Natural killer cell treated with Interleukin-12 subunit alpha and Interleukin-12 subunit beta and Interleukin-15 and Interleukin-18, amount 100 ng/mL, for 72 hours (primary cell): ENCODE measurements at places on chromosomes 5 and 9. TPM values are rescaled to one million over a fixed set of nuclear protein-coding genes. Genes with fewer than 3 reads are reported as not detected.

The PCDHB3 gene
- total RNA-seq = not detected

The DMRT3 gene
- not detected for total RNA-seq

The DYNC2I2 gene
- total RNA-seq = 62.6 TPM

The NR6A1 gene
- 2.0 TPM for total RNA-seq

The FOXI1 gene
- total RNA-seq = 0.25 TPM

The CYLC2 gene
- total RNA-seq = not detected

The SLC36A3 gene
- total RNA-seq = not detected

GRCh38 chr5:73336366-73336765 lies 112.2 kb downstream of the FOXD1 start:
- H3K27ac ChIP-seq = no peak overlapping the region
- H3K36me3 ChIP-seq = peaks cover 13% of the 10 kb centered on the region
- no peak for DNase-seq
- peaks cover 41% of the 10 kb centered on the region for H3K27me3 ChIP-seq
- H3K4me1 ChIP-seq = no peaks in the 10 kb centered on the region

- no peak for DNase-seq
- H3K36me3 ChIP-seq = peaks cover 15% of the 10 kb centered on the region
- H3K27me3 ChIP-seq = no peaks in the 10 kb centered on the region
- H3K4me1 ChIP-seq = peaks cover 2% of the 10 kb centered on the region
- H3K27ac ChIP-seq = no peak overlapping the region
Observed at GRCh38 chr9:29060041-29060440, 1486.8 kb upstream of the C9orf72 start.

GRCh38 chr9:24189986-24190385 lies 355.7 kb downstream of the IZUMO3 start:
- no peak overlapping the region for H3K27ac ChIP-seq
- peaks cover 24% of the 10 kb centered on the region for H3K36me3 ChIP-seq
- H3K4me3 ChIP-seq = no peak overlapping the region
- no peak for DNase-seq
- H3K27me3 ChIP-seq = no peaks in the 10 kb centered on the region

DNA sequence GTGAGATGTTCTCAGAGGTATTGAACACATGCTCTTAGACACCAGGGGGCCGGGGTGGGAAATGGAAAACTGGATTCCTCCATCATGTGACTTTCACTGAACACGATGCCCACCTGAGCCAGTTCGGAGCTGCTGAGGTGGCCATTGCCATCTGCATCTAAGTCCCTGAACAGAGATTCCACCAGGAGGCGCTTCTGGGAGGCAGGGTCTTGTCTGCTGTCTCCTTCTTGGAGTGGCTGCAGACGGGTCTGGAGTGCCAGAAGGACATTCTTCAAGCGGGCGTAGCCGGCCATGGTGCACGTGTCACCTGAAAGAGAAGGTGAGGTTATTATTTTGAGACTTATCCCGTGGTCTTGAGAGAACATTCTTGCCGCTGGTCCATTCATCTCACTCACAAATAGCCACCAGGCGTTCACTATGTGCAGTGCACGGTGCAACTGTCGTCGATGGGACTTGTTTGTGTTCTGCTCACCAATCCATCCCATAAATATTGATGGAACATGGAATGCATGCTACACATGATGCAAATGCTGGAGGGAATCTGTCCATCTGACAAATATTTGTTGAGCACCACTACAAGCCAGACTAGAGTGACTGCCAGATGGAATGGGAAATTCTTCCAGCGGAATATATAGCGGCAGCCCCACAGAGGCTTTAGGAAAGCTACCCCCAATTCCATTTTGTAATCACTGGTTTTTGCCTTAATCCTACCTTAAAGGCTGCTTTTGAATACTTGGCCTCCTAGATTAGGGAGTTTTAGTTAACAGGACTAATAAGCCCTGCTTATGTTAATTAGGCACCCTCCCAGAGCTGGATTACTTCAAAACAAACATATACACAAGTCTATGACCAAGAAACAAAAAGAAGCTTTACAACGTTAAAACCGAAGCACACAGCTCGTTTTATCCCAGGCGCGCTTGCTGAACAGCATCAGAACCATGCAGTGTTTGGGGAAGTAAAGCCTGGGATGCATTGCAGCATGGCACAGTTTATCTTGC lies 264.8 kb downstream of the HSPA4 start:
- no peak overlapping the region for H3K4me3 ChIP-seq
- peaks cover 3% of the 10 kb centered on the region for H3K4me1 ChIP-seq
- H3K36me3 ChIP-seq = no peaks in the 10 kb centered on the region

- H3K36me3 ChIP-seq = no peaks in the 10 kb centered on the region
- H3K27ac ChIP-seq = peak overlapping the region; percentile 55
- peak overlapping the region; percentile 28 for H3K4me3 ChIP-seq
- H3K4me1 ChIP-seq = peaks cover 12% of the 10 kb centered on the region
- DNase-seq = no peak
- no peaks in the 10 kb centered on the region for H3K27me3 ChIP-seq
Observed at GRCh38 chr5:174459832-174460448, 264.4 kb upstream of the MSX2 start.

- no peak overlapping the region for H3K27ac ChIP-seq
- no peaks in the 10 kb centered on the region for H3K4me1 ChIP-seq
- H3K4me3 ChIP-seq = no peak overlapping the region
- H3K27me3 ChIP-seq = peaks cover 33% of the 10 kb centered on the region
- DNase-seq = no peak
Observed at GRCh38 chr9:104974053-104974962, 46.4 kb upstream of the ABCA1 start.

- DNase-seq = no peak
- no peaks in the 10 kb centered on the region for H3K4me1 ChIP-seq
- no peak overlapping the region for H3K4me3 ChIP-seq
- no peaks in the 10 kb centered on the region for H3K36me3 ChIP-seq
- no peaks in the 10 kb centered on the region for H3K27me3 ChIP-seq
Observed at GRCh38 chr5:13558408-13558807, 386.1 kb downstream of the DNAH5 start.

GRCh38 chr5:78985116-78985724 lies at the start of gene ARSB:
Gene ARSB (minus strand): TSS chr5:78985310. CDS start chr5:78985248, 62 bp downstream.
- peaks cover 2% of the 10 kb centered on the region for H3K27me3 ChIP-seq
- H3K36me3 ChIP-seq = no peaks in the 10 kb centered on the region
- peak within 1 kb of the TSS; percentile 97 for H3K27ac ChIP-seq
- peak within 1 kb of the TSS; percentile 87 for H3K4me3 ChIP-seq
- H3K4me1 ChIP-seq = peaks cover 36% of the 10 kb centered on the region

- peaks cover 8% of the 10 kb centered on the region for H3K4me1 ChIP-seq
- DNase-seq = no peak
- H3K27ac ChIP-seq = no peak overlapping the region
Observed at GRCh38 chr9:134323741-134324358, 2.4 kb upstream of the RXRA start.

DNA sequence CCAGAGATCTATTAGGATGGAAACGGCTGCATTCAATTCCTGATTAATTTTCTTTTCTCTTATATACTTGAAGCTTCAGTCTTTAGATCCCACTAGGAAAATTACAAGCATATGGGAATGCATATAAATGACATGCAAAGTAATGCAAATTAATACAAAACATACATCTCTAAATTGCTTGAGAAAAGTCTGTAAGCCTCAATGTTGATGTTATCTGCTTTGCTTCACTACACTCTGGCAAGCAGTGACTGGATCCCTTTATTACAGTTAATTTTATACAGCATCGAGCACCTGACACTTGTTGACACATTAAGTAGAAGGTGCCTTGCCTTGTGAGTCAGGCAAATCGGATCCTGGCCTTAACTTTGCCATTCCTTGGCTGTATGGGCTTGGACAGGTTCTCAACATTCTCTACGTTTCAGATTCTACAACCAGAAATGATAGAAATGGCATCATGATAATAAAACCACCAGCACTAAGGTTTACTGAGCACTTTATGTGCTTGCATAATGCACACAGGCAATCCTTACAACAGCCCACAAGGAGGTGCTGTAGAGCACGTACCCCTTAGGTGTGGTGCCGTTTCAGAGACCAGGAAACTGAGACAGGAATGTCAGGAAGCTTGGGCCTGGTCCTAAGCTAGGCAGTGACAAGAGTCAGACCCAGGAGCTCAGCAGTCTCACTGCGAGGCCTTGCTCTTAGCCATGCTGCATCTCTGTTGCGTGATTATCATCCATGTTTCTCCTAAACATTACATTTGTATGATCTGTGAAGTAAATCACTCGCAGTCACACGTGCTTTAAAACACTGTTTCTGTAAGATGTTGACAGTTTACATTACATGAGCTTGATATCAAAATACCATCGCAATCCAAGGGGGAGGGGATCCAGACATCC lies 2.7 kb downstream of the GCNT4 start:
- no peaks in the 10 kb centered on the region for H3K36me3 ChIP-seq
- H3K4me3 ChIP-seq = peak overlapping the region; percentile 66
- H3K4me1 ChIP-seq = peaks cover 55% of the 10 kb centered on the region

DNA sequence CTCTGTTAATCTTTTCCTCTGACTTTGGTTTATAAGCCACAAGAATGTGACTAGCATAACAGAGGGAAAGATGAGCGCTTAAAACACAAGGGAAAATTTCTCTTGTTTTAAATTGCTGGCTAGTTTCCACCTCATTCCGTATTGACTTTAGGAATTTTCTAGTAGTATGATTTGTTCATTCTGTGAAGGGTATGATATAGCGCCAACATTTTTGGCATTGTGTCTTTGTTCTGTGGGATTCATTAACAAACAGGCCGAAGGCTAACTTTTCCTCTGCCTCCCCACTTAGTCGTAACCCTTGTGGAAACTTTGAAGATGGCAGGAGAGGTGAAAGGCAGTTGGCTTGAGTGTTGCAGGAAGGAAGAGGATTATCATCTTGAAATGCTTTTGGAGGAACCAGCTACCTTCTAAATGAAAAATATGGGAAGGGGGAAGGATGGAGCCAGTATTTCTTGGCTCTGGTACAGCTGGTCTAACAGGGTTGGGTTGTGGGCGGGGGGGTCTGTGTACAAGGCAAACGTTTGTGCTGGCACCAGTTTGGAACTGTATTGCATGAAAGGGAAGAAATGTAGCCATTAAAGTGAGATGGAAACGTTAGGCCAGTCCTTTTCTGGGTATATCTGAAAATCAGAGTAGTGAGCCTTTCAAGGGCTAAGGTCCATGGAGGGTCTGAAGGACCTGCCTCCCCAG lies 21.5 kb upstream of the DMRT2 start:
- H3K27ac ChIP-seq = no peak overlapping the region
- H3K4me3 ChIP-seq = no peak overlapping the region

DNA sequence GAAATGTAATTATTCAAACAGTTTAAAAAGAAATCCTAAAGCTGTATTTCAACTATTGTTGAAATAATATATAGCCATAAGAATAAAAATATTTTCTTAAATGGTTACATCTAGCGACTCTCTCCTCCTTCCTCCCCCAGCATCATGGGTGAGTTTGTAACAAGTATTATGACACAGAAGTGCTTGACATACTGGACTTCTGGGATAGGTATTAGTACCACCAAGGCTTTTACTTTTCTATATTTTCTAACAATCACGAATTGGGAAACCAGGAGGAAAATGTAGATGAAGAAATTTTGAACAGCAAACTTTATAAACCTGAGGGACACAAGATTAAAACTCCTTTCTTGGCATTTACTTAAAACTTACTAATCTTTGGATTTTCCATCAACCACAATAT lies 4.4 kb downstream of the RORB start:
- no peak overlapping the region for H3K27ac ChIP-seq
- peaks cover 27% of the 10 kb centered on the region for H3K27me3 ChIP-seq
- H3K4me3 ChIP-seq = no peak overlapping the region
- H3K4me1 ChIP-seq = peaks cover 30% of the 10 kb centered on the region
- no peak for DNase-seq
- no peaks in the 10 kb centered on the region for H3K36me3 ChIP-seq

- no peak for DNase-seq
- no peak overlapping the region for H3K27ac ChIP-seq
- H3K4me1 ChIP-seq = no peaks in the 10 kb centered on the region
Observed at GRCh38 chr9:101093620-101094019, 65.1 kb downstream of the PLPPR1 start.

DNA sequence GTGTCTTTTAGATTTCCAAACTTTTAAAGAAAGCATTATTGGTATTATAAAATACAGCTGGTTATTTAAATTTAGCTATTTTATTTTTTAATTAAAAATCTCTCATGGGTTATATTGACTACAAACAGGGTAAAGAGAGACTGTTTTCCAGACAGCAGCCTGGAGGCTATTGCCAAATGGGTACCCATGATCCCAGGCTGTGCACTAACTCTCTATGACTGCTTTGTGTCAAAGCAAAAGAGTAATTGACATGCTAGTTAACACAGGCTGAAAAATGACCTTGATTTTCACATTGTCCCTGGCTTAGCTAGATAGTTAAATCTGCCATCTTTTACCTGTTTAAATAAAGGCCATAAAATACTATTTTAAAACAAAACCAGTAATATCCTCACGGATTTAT lies 589.7 kb downstream of the ANXA1 start:
- peaks cover 8% of the 10 kb centered on the region for H3K27me3 ChIP-seq
- no peak overlapping the region for H3K27ac ChIP-seq
- H3K36me3 ChIP-seq = no peaks in the 10 kb centered on the region
- DNase-seq = no peak
- H3K4me3 ChIP-seq = no peak overlapping the region

DNA sequence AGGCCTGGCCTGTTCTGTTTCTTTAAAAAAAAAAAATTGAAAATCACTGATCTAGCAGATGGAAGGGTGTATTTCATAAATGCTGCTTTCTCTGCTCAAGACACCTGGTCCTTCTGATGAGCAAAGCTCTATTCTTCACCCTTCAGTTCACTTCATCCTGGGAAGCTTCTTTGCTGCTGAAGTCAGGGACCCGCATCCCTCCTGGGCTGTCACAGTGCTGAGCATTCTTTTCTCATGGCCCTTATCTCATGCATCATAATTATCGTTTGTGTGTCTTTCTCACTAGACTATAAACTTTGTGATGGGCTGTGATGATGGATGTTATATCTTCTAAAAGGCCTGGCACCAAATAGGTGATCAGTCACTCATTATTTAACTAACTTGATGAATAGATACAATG lies 461.0 kb downstream of the GADD45G start:
- no peaks in the 10 kb centered on the region for H3K36me3 ChIP-seq
- H3K4me1 ChIP-seq = no peaks in the 10 kb centered on the region
- H3K27ac ChIP-seq = no peak overlapping the region
- H3K4me3 ChIP-seq = no peak overlapping the region
- no peak for DNase-seq
- peaks cover 15% of the 10 kb centered on the region for H3K27me3 ChIP-seq

- peaks cover 14% of the 10 kb centered on the region for H3K27me3 ChIP-seq
- no peak overlapping the region for H3K27ac ChIP-seq
- no peak for DNase-seq
- no peaks in the 10 kb centered on the region for H3K4me1 ChIP-seq
Observed at GRCh38 chr5:37858250-37858649, 18.4 kb upstream of the GDNF start.

DNA sequence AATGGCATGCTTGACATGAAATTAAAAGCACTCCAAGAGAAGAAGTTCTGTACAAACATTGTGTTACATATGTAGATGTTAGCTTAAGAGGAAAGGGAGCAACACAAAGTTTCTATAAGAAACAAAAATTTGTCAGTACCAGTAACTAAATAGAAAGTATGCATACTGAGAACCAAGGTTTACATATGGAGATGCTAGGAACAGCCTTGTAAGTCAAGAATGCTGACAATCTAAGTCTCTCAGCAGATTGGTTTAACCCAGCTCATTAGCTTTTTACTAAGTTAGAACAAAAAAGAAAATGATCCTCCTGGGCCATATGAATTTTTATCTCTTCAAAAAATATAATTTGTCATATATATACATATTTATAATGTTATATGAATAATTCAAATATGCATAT lies 2022.1 kb upstream of the ACO1 start:
- H3K4me1 ChIP-seq = no peaks in the 10 kb centered on the region
- H3K4me3 ChIP-seq = no peak overlapping the region
- H3K27me3 ChIP-seq = no peaks in the 10 kb centered on the region
- H3K27ac ChIP-seq = no peak overlapping the region

GRCh38 chr5:126869005-126869451 lies 92.1 kb downstream of the LMNB1 start:
- peaks cover 9% of the 10 kb centered on the region for H3K4me1 ChIP-seq
- peak overlapping the region; percentile 3 for H3K4me3 ChIP-seq
